ENCODE measurements at places on chromosomes 6 and 20.

- no peak for DNase-seq
These were observed 27.9 kb downstream of the CSNK2A1 start for GRCh38 chr20:515696-516095.

DNA sequence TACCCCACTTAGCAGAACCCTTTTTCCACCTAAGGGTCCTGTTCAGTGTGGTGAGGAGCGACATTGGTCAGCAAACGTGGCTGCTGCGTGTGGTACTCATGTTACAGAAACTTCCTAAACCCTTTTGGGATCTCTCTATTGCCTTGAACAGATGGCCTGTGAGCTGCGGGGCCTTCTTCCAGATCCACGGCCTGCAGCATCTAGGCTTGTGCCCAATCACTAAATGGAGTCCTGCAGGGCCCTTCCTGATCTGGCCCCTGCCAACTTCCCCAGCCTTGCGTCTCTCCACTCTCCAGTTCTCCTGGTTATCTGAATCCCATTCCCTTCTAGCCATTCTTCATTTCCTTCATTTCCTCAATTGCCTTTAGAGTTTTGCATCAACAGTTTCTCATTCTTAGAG lies 85.6 kb downstream of the PDE7B start:
- DNase-seq: peak; percentile 86

GRCh38 chr6:41670703-41671360 lies 32.6 kb downstream of the MDFI start:
- DNase-seq: peak; percentile 86

DNA sequence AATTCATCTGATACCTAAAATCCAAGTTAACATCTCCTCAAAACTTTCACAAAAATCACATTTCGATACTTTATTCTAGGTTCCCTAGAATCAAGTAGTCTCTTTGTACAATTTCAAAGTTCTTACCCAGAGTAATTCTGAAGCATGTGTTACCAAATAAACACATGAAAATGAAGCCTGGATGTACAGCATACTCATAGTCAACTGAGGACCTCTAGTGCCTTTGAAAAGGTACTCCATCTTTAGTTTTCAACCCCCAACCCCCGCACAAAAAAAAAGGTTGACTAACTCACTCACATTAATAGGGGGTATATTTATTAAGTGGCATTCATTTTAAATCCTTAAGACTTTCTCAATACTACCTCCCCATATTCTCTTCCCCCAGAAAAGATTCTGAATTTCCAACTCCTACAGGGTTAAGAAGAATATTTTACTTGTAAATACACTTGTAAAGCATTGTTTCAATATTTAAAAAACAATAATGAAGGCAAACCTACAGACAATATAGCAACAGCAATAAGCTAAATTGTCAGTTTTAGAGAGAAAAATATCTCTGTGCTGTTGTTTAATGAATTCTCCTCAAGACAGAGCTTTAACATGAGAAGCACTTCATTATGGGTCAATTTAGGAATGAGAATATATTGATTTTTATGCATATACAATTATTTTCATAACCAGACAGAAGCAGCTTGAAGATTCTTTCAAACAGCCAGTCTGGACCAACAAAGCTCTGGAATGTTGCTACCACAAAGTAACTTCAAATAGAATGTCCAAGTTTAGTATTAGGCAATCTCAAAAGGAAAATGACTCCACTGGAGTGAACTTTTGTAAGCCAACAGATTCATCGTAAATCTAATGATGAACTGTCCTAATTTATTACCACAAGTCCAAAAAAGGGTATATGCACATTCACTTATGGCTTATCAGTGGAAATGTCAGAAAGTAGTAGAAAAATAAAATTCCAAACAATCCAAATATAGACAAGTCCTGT lies 3.3 kb downstream of the PLN start:
- DNase-seq: peak; percentile 55

DNA sequence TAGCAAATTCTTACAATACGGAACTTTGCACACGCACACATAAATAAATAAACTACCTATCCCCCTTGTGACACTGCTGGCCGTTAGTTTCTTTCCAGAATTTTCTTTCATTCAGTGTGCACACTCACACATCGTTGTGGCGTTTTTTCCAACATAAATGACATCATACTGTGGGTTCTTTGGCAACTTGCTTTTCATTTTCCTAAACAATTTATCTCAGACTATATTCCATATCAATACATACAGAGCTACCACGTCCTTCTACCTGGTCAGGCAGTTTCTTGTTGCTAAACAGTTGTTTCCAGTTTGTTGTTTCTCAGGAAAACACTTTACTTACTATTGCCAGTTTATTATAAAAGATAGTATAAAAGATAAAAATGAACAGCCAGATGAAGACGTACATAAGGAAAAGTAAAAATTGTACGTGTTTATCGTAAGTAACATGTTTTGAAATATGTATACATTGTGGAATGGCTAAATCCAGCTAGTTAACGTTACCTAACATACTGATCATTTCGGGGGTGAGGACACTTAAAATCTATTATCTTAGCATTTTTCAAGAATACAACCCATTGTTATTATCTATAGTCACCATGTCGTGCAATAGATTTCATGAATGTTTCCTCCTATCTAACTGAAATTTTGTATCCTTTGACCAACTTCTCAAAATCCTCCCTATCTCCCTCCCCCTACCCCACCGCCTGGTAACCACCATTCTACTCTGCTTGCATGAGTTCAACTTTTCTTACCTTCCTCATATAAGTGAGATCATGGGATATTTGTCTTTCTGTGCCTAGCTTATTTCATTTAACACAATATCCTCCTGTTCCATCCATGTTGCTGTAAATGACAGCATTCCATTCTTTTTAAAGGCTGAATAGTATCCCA lies 1.2 kb upstream of the TP53RK start:
- no peak for DNase-seq

DNA sequence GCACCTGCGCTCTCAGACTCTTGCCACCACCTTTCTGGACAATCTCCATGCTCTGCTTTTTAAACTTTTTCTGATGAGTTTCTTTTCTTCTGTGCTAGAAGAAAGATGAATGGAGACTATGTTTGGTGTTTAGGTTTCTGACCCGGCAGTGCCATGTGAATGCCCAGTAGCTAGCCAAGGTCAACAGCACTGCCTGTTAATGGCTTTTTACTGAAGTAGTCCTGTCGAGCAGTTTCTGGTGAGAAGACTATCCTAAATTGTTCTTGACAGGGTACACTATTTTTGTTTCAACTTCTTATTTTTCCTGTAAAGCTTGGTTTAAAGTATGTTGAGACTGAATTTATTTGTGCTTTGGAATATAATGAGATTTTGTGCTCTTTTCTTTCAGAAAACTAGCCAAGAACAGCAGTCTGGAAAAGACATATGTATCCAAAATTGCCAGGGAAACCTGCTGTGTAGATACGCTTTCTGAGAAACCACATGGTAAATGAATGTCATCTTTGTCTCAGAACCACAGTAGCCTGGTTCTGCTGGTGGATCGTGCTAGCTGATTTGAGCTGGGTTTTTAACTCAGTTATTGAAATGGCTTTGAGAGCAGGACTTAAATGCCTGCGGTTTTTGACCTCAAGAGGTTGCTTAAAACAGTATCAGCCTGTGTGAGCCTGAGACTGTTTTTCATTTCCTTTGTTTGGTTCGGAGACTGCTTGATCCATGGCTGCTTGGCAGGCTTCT lies 48.1 kb downstream of the KCNS1 start:
- peak; percentile 26 for DNase-seq

- no peak for DNase-seq
These were observed 4.4 kb upstream of the IFNGR1 start for GRCh38 chr6:137223370-137224131.

DNA sequence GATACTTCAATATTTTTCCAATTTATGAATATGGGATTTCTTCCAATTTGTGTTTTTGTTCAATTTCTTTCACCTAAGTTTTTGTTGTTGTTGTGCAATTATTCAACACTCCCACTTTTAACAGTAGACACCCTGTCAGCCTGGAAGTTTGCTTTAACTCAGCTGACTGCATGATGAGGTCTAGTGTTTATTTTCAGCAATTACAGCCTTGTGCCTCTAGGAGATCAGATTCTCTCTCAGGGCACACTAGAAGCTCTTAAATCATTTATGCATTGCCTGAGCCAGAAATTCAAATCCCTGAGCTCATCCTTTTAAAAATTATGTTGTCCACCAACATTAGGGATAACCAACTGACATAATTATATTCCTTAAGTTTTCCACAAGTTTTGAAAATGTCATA lies 85.7 kb downstream of the MRAP2 start:
- DNase-seq: no peak

DNA sequence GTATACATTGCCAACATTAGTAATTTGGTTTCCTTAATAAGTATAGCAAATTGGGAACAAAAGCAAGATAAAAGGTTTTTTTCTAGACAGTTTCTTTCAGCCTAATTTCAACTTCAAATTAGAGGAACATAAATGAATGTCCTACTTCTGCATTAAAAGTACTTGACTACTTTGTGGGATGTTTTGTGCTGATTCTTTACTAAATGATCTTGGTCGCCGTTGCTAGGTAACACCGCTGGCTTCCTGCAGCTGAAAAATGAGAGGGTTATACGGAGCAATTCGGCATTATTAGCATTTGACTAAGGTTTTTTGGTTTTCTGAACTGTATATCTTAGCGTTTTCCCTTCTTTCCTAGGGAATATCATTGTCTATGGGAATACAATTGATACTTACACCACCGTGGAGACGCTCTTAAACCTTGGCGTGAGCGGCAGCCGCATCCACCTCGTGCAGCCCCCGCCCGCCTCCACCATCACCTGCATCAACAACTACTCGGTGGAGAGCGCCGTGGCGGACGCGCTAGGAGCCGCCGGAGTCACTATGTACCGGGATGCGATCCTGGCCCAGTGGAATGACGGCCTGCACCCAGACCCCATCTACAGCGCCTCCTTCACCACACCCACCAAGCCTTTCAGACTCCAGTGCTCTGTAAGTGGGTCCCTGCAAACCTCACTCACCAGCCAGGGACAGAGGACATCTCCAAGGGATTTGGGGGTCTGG lies 90.9 kb upstream of the INSM1 start:
- no peak for DNase-seq

DNA sequence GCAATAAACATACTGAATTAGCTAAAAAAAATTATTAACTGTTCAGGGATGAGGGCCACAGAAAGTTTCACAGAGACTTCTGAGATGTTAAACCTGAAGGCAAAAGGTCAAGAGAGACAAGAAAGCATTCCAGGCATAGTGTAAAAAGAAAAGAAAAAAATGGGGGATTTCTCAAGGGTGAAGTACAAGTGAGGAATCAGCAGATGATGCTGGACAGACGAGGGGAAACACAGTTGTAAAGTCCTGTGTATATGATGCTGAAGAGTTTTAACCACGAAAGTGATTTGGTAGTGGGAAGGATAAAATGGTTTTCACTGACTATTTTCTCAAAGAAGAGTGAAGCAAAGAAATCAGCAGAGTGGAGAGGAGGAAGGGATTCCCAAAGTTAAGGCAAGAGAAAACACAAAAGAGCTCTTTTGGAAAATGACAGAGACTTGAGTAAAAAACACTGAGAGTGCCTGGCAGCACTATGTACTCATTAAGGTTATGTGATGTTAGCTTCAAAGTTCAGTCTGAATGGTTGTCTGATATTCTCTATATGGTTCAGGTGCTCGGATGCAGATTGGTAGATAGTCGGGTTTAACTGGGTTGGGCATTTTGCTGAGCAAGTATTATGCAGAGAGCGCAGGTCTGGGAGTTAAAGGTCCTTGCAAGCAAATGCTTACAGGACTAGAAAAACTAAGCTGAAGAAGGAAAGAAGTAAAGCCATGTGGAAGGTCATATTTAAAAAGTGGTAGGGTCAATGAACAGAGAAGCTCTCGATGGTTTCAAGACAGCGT lies 16.4 kb downstream of the RAB23 start:
- DNase-seq: no peak

DNA sequence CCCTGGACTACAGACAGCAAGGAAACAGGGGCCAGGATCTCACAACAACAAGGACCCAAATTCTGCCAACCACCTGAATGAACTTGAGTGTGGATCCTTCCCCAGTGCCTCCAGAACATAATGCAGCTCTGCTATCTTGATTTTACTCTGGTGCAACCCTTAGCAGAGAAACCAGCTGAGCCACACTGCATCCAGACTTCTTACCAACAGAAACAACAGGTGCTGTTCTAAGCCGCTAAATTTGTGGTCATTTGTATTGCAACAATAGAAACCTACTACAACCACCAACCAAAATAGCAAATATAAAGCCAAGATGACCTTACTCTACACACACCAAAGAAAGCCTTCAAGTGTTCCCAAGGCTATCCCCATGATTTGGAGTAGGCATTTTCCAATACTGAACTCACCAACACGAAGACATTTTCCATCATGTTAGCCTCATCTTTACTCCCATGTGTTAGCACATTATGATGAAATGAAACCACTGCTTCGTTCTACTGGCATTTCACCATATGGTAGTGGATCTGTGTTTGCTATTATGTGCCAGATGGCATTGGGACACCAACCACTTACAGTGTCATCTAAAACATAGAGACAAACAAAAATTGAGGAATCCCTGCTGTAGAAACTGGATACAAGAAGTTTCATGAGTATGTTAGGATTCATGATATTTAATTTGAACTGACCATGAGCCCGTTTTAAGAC lies 249.8 kb upstream of the ID4 start:
- peak; percentile 42 for DNase-seq

GRCh38 chr6:16704401-16705045 lies 56.7 kb downstream of the ATXN1 start:
- no peak for DNase-seq

DNA sequence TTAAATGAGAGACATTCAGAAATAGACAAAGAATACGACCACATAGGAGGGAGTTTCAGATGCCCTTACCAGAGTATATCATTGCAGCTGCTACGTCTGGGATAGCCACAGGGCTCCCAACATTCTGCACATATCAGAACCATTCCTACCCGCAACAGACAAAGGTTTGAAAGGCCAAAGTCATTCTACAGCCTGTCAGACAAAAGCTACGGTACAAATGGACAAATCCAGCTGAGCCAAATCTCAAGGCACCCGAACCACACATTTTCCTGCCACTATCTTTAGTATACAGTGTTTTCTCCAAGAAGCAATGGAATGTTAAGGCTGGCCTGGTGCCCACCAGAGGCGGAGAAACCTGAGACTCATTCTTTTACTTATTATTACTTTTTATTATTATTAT lies 30.5 kb upstream of the LYRM2 start:
- DNase-seq: no peak

- no peak for DNase-seq
These were observed 26.0 kb downstream of the MAS1 start for GRCh38 chr6:159916752-159917151.

DNA sequence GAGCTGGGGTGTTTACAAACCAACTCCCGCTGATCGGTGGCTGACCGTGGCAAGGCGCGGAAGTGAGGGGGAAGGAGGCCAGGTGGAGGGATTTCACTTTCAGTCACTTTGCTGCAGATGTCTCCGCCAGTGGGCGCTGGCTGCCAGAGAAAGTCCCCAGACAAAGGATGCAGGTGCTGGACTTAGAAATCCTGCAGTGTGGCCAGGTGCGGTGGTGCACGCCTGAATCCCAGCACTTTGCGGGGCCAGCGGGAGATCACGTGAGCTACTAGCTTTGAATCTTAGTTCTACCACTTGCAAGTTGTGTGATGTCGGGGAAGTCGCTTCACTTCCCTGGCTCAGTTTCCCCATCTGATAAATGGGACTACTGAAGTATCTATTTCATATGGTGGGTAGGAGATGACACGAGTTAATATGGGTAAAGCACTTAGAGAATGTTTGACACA lies 180.4 kb downstream of the ZNF217 start:
- DNase-seq: no peak
